ENCODE measurements at places on chromosomes 6 and 20.

DNA sequence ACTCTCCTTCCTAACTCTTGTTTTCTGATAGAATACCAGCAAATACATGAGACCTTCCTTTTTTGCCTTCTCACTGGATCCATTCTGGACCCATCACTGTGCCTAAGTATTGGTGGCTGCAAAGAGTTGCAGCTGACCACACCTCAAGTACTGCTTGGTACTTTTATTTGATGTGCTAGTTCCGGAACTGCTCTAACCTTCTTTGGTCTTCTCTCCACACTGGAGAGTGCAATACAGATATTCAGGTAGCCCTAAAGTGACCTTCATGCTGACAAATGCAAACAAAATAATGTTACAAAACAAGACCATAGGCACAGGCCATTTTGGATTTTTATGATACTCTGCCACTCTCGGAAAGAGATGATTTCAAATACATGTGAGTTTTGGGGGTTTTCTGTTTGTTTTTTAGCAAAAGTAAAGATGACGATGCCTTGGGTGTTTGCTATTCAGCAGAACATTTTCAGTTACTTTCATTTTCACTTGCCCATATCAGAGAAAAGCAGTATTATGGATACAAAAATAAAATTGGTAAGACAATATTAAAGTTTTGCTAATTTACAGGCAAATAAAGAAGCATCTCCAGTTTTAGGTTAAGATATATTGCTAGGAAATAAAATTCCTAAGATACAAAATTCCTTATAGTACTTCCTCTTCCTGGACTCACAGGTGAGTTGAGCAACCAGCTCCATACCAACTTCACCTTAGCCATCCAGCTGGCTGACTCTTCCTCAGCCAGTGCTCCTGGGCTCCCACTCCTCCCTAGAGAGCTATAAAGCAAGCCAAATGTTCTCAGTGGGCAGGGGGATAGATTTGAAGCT is 42.0 kb downstream of the PTPRK start:
- DNase-seq: no peak

DNA sequence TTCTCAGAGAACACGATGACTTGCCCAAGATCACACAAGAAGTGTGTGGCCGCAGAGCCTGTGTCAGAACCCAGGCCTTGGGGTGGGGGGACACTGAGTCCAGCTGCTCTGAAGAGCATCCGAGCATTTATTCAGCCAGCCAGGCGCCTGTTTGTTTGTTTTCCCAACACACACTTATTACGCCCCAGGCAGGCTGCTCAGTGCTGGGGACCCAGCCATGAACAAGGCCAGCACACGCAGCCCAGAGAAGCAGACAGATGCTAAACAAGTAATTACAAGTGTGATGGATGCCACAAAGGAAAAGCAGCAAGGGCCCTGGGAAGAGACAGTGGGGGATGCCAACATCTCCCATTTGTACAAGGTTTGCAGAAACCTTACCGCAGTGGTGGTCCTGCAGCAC is 19.4 kb upstream of the SIRPA start:
- DNase-seq: no peak

GRCh38 chr20:63047267-63047666 is 40.5 kb upstream of the BHLHE23 start:
- DNase-seq: no peak

DNA sequence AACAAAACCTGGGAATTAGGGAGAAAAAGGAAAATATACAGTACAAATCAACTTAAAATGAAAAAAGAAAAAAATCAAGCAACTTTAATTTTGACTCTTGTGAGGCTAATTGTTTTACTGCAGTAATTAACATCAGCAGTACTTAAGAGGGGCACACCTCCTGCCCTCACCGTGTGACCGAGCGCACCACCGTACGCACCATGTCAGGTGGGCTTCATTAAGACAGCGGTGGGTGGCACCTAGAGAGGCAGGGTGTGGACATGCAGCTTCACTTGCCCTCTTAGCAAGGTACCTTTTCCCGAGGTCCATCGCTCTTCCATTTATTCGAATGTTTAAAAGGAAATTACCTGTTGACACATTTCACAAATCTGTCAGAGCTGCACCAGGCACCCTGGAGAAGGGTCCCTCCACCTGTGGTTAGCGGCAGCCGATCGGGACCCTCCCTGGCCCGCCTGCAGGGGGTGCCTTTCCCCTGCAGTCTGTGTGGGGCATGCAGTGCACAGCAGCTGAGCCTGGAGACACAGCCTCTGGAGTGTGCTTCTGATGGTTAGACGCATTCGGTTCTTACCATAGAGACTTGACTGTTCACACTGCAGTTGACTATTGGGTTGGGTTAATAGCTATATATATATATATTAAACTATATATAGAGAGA is 184.1 kb downstream of the TMEM242 start:
- no peak for DNase-seq

- DNase-seq: peak; percentile 22
These were observed 442.3 kb upstream of the MAP3K7 start for GRCh38 chr6:91029211-91029610.

GRCh38 chr6:71766146-71766760 is 120.1 kb upstream of the RIMS1 start:
- DNase-seq: no peak

DNA sequence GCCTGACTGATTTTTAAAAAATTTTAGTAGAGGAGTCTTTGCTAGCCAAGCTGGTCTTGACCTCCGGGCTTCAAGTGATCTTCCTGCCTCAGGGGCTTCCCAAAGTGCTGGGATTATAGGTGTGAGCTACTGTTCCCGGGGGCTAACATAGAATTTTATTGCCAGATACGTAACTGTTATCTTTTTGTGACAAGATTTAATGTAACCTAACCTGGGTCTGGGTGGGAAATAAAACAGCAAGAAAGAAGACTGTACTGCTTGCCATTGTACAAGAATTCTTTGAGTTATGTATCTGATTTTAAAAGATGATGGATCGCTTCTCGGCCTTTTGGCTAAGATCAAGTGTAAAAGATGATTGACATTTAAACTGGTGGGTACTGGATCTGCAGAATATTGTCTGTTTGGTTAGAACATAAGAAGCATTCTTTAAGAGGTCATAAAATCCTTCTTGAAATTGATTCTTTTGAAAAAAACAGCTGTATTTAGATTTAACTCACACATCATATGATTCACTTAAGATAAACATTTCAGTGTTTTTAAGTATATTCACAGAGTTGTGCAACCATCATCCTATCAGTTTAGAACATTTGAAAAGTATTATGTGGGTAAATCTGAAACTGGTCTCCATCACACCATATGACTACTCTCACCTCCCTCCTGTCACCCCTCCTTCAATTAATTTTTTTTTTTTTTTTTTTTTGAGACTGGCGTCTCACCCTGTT is 21.6 kb downstream of the TPX2 start:
- no peak for DNase-seq

GRCh38 chr20:3794701-3795420 is 1.2 kb upstream of the CDC25B start:
- no peak for DNase-seq

GRCh38 chr20:50992336-50992732 is 30.6 kb downstream of the KCNG1 start:
- DNase-seq: no peak

- DNase-seq: no peak
These were observed 41.3 kb downstream of the IRAK1BP1 start for GRCh38 chr6:78908621-78909020.

DNA sequence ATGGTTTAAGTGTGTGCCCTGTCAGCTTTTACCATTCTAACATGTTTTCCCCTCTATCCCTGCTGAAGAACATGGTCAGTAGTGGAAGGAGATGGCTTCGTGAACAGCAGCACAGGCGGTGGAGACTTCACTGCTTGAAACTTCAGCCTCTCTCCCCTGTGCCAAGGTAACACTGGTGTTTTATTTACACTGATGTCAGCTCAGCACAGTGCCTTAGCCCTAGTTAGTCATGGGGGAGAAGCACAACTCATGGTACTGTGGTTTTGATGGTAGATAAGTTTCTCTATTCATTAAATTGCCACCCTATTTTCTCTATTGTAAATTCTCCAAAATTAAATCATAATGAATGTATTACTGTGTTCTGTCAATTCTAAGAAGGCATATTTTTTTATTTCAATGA is 56.6 kb downstream of the MTHFD1L start:
- no peak for DNase-seq

- DNase-seq: no peak
These were observed 21.2 kb downstream of the THEMIS start for GRCh38 chr6:127879685-127880084.

DNA sequence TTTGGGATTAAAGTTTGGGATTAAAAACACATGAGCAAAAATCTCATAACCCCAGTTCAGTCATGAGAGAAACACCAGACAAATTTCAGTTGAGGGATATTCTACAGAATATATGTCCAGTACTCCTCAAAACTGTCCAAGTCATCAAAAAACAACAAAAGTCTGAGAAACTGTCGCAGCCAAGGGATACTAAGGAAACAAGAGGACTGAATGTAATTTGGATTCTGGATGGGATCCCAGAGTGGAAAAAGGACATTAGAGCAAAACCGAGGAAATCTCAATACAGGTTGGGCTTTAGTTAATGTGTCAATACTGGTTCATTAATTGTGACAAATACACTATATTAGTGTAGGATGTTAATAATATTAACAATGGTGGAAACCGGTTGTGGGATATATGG is 219.3 kb downstream of the BCKDHB start:
- no peak for DNase-seq

- DNase-seq: peak; percentile 77
These were observed at the start of gene PLTP for GRCh38 chr20:45911486-45912343. Gene PLTP, minus strand, starts transcription at chr20:45912155. Its CDS starts 703 bp downstream, at chr20:45911452.

GRCh38 chr20:20638878-20639277 is 73.6 kb downstream of the RALGAPA2 start:
- no peak for DNase-seq

DNA sequence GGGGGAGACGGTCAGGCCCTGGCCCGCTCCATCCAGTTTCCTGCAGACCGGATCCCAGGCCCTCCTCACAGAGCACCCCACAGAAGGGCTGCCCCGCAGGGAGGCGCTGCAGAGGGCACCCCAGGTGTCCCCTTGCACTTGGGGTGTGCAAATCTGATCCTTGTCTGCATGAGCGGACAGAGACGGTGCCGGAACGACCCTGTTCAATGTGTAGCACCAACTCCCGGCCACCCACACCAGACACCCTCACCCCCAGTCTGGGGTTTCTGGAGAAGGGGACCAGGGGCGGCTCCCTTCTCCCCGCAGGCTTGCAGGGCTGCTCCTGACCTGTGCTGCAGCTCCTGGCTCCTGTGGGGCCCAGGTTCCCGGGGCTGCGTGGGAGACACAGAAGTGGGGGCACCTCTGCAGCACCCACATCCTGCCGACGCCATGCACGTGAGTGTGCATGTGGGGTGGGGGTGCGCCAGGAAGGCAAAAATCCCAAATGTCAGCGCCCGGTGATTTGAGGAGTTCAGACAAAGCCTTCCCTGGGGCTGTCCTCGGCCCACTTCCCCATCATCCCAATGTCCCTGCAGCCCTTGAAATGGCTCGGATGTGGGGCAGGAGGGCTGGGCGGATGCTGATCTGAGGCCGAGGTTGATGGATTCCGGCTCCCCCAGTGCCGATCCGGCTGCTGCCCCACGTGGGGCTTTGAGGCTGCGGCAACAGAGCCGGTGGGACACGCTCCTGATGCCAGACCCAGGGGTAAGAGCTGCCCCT is 85.3 kb upstream of the BHLHE23 start:
- no peak for DNase-seq

DNA sequence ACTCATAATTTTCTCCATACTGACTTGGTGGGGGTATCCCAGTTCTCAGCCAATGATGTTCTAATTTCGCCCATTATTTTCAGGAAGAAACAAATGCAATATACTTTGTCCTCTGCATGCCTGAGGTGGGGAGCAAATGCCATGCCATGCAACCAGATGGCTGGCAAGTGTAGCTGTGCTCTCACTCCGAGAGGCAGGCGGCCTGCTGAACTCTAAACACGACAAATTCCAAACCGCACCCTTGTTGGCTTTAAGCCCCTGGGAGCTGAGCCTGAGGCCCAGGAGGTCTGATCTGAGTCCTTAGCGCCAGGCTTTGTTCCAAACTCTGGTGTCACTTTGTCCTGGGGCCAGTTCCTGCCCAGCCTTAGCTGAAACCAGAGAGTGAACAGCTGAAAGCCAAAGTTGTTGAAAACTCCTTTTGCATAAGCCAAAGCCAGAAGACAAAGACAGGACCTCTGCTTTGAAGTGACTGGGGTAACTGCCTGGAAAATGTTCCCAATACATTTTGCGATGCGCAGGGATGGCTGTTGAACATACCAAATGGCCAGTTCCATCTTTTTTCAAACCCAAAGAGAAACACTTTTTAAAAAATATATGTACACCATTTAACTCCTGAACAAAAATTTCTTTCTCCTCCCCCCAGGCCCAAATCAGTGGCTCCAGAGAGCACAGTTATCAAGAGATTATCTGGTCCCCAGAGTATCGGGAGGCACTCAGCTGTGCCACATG is 46.2 kb downstream of the TTI1 start:
- no peak for DNase-seq

DNA sequence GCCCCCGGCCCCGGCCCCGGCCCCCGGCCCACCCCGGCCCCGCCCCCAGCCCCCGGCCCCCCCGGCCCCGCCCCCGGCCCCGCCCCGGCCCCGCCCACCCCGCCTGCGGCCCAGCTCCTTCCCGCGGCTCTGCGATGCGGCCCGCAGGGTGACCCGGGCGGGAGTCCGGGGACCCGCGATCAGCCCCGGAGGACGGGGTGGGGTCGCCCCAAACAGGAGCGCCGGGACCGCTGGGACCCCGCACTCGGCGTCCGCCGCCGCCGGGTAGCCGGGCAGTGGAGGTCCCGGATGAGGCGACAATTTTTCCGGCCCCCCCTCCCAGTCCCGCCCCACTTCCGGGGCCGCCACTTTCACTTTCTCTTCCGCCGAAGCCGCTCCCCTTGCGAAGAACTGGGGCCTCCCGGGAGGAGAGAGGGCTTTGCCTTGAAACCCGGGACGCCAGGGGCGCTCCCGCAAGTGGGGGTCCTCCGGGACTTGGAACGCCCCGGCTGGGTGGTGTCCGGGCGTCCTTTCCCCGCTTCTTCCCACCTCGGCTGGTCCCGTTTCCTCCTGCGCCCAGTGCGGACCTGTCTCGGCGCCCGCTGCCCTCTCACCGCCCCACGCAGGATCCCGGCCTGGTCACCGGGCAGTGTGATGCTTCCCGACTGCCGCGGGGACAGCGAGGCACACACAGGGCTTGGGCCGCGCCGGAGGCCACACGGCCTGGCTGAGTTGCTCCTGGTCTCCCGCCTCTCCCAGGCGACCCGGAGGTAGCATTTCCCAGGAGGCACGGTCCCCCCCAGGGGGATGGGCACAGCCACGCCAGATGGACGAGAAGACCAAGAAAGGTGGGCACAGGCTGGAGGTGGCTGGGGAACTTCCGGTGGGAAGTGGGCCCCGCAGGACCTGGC is at the start of gene RBCK1:
Gene RBCK1, plus strand, starts transcription at position 347 of the 890 bp plus-strand sequence. Its CDS starts 459 bp downstream, at position 806.
- DNase-seq: peak; percentile 90

GRCh38 chr6:11043961-11044711 is at the start of gene ELOVL2:
Gene ELOVL2, minus strand, starts transcription at chr6:11044305. Its CDS starts 75 bp downstream, at chr6:11044230.
- DNase-seq: peak; percentile 65

- no peak for DNase-seq
These were observed 10.7 kb downstream of the PRRC2A start for GRCh38 chr6:31631209-31631608.

DNA sequence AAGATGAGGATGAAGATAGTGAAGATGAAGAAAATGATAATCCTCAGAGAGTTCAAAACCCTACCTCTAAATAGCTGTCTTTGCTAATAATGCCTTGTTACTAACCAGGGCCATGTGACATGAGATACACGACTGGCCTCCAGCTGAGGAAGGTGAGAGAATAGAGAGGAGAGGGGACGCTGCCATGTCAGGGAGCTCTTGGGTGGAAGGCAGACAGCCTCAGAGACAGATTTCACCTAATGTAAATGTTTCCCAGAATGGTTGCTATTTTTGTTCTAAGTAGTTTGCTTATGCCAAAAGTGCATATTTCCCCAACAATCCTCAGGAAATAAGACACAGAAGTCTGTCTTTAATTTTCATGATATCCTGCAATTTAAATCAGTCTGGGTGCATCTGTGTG is 138.4 kb downstream of the ELOVL4 start:
- DNase-seq: no peak
